Activated CD8-positive, alpha-beta memory T cell treated with anti-CD3 and anti-CD28 coated beads, Interleukin-2, amount 10 ng/mL, durations not matched to agents 7 days and 5 days (primary cell): ENCODE measurements at places on chromosomes 3 and 15. TPM values are rescaled to one million over a fixed set of nuclear protein-coding genes. Genes with fewer than 3 reads are reported as not detected.

Gene TMC3
- not detected for total RNA-seq

Gene SCN5A
- total RNA-seq = not detected

Gene KIF15
- 60.6 TPM for total RNA-seq

Gene RAB11A
- total RNA-seq = 139 TPM

Gene TMCO5A
- not detected for total RNA-seq

Gene HES1
- total RNA-seq = 0.35 TPM

Gene PGBD4
- total RNA-seq = 3.8 TPM

Gene SPTSSB
- not detected for total RNA-seq

Gene KAT2B
- 98.2 TPM for total RNA-seq

Gene VGLL3
- not detected for total RNA-seq

Gene RASL12
- not detected for total RNA-seq

Gene DUOX1
- 0.07 TPM for total RNA-seq

Gene TRIM71
- total RNA-seq = not detected

Gene RHOV
- total RNA-seq = not detected

Gene PRSS50
- not detected for total RNA-seq

Gene GP9
- not detected for total RNA-seq

Gene DUT
- 348 TPM for total RNA-seq

Gene CMTM8
- 4.4 TPM for total RNA-seq

Gene PLD1
- total RNA-seq = 3.4 TPM

Gene IL5RA
- total RNA-seq = not detected

Gene SCAANT1
- 1.3 TPM for total RNA-seq

Gene GPR15
- 107 TPM for total RNA-seq

Gene PIK3CB
- 8.4 TPM for total RNA-seq

Gene CPA3
- total RNA-seq = not detected
